Fibroblast of lung (primary cell): ENCODE measurements at places on chromosomes 7 and 10. TPM values are rescaled to one million over a fixed set of nuclear protein-coding genes. Genes with fewer than 3 reads are reported as not detected.

GRCh38 chr10:32376097-32376496, 29.1 kb upstream of the EPC1 start:
- DNase-seq: no peak
- H3K27me3 ChIP-seq: no peaks in the 10 kb centered on the region
- peaks cover 2% of the 10 kb centered on the region for H3K4me1 ChIP-seq
- H3K36me3 ChIP-seq: no peaks in the 10 kb centered on the region

DNA sequence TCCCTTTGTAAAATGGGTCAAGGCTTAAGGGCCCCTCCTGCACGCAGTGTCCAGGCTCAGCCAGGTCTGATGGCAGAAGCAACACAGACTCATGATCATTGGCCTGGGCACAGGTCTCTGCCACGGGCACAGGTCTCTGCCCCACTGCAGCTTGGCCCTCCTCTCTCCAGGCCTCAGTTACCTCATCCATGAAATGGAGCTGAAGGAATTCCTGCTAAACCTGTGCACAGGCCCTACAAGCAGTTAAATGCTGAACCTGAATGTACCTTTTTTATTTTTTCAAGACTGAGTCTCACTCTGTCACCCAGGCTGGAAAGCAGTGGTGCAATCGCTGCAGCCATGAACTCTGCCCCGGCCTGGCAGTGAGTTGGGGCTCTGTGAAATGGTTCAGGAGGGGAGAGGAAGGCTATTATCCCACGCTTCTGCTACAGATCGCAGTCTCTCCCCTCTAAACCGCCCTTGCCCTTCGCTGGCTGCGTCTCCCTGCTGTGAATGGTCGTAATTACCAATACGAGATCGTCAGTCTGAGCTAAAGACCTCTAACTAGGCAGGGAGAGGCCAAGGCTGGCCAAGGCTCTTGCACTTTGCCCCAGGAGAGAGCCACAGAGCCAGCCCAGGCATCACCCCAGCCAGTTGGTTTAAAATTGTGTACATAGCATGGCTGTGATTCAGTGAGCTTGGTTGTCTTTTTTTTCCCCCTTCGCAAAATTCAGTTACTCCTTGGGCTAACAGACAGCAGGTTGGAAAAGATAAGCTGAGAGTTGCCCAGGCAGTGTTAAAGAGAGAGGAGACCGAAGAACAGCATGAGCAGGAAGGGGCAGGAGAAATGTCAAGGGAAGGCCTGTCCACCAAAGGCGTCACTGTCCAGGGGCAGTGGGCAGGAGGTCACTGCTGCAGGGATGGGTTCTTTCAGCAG, 93.0 kb upstream of the KCTD7 start:
- no peaks in the 10 kb centered on the region for H3K36me3 ChIP-seq
- H3K27me3 ChIP-seq: no peaks in the 10 kb centered on the region

Gene SPDYE16
- total RNA-seq: 0.17 and 0.51 TPM in 2 replicates

DNA sequence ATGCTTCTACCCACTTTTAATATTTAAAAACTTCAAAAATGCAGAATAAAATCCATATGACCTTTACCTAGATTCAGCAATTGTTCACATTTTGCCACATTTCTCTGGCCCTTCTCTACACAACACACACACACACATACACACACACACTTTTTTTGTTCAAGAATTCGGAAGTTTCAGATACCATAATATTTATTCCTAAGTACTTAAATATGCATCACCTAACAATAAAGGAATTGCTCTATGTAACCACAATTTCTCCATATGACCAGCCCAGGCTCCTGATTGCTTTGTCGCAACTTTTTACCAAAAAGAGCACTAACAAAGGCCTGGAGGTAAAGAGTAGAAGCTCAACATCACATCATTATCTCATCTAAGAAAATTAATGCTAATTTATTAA, 106.6 kb downstream of the FAS start:
- H3K4me1 ChIP-seq: peaks cover 2% of the 10 kb centered on the region
- no peak for DNase-seq
- H3K27ac ChIP-seq: no peak overlapping the region
- H3K36me3 ChIP-seq: no peaks in the 10 kb centered on the region

- peak; percentile 8 for DNase-seq
- H3K4me3 ChIP-seq: no peak overlapping the region
- H3K27me3 ChIP-seq: no peaks in the 10 kb centered on the region
- H3K36me3 ChIP-seq: no peaks in the 10 kb centered on the region
These were observed 1306.6 kb downstream of the XPNPEP1 start for GRCh38 chr10:108616559-108617285.
